ENCODE measurements at places on chromosomes 7 and 10. TPM values are rescaled to one million over a fixed set of nuclear protein-coding genes. Genes with fewer than 3 reads are reported as not detected.

The TAS2R5 gene
- 0.37 TPM for total RNA-seq

The ADIRF gene
- total RNA-seq: not detected

The THNSL1 gene
- total RNA-seq: 4.8 TPM

The HABP2 gene
- total RNA-seq: 0.18 TPM

The FAM171A1 gene
- total RNA-seq: 27.0 TPM

The CCDC7 gene
- 0.61 TPM for total RNA-seq

The COBL gene
- total RNA-seq: 4.0 TPM

The UNC5B gene
- total RNA-seq: 3.3 TPM

The KIAA1549 gene
- 5.9 TPM for total RNA-seq

The EZH2 gene
- total RNA-seq: 19.2 TPM

The CCDC3 gene
- total RNA-seq: 0.93 TPM

The YKT6 gene
- total RNA-seq: 122 TPM

The ADAM8 gene
- 3.9 TPM for total RNA-seq

The ITIH5 gene
- 0.20 TPM for total RNA-seq

The GIMAP1 gene
- total RNA-seq: not detected

The HECW1 gene
- 17.2 TPM for total RNA-seq

The ZNF485 gene
- 1.6 TPM for total RNA-seq

The GTPBP4 gene
- 97.8 TPM for total RNA-seq

The GRM3 gene
- not detected for total RNA-seq

The HMX3 gene
- not detected for total RNA-seq

The MSMB gene
- total RNA-seq: 0.42 TPM

The HIF1AN gene
- total RNA-seq: 18.3 TPM

The RARRES2 gene
- total RNA-seq: not detected

The TLL2 gene
- total RNA-seq: 0.12 TPM

The GIMAP7 gene
- not detected for total RNA-seq

The EBLN1 gene
- not detected for total RNA-seq

The AKR1C4 gene
- 0.30 TPM for total RNA-seq

The ARHGEF35 gene
- total RNA-seq: 0.39 TPM

The FAM25A gene
- total RNA-seq: 0.52 TPM

The SHH gene
- total RNA-seq: 0.43 TPM

The TMEM270 gene
- 0.13 TPM for total RNA-seq

The NKX2-3 gene
- not detected for total RNA-seq

The EBF3 gene
- total RNA-seq: 0.10 TPM

The C10orf62 gene
- total RNA-seq: not detected

The LIPM gene
- not detected for total RNA-seq

The PTF1A gene
- not detected for total RNA-seq

The AFAP1L2 gene
- total RNA-seq: 23.5 TPM

The DMBT1 gene
- total RNA-seq: 0.17 TPM

The GPRIN2 gene
- 27.8 TPM for total RNA-seq

The SPDYE2B gene
- total RNA-seq: not detected

The TEX47 gene
- total RNA-seq: not detected

The CRTAC1 gene
- 1.4 TPM for total RNA-seq

The VIPR2 gene
- total RNA-seq: 0.06 TPM

The KIAA1217 gene
- total RNA-seq: 1.5 TPM

The ERVW-1 gene
- total RNA-seq: not detected

The PRXL2A gene
- total RNA-seq: 43.5 TPM

The C7orf33 gene
- not detected for total RNA-seq

All from A549 treated with Hydrocortisone at 1 μM for 4 hours (cell line).